Osteocyte (in vitro differentiated cells): ENCODE measurements at places on chromosomes 12 and 14. TPM values are rescaled to one million over a fixed set of nuclear protein-coding genes. Genes with fewer than 3 reads are reported as not detected.

KIF26A gene
- total RNA-seq, result 4.5 and 4.6 TPM in 2 replicates

GPRC5A gene
- total RNA-seq, result 25.7 and 27.3 TPM in 2 replicates

ADGRD1 gene
- 1.0 and 1.5 TPM in 2 replicates for total RNA-seq

CAPZA3 gene
- total RNA-seq, result not detected in 2 replicates

DDX11 gene
- 47.1 and 52.9 TPM in 2 replicates for total RNA-seq

ATG2B gene
- total RNA-seq, result 26.9 and 27.8 TPM in 2 replicates

LPAR5 gene
- 0.32 and 0.50 TPM in 2 replicates for total RNA-seq

RPL36AL gene
- total RNA-seq, result 171 and 187 TPM in 2 replicates

SMOC1 gene
- 1.4 and 2.0 TPM in 2 replicates for total RNA-seq

C12orf56 gene
- total RNA-seq, result 0.78 TPM in 1 of 2 replicates, not detected in the other

ACSM4 gene
- not detected in 2 replicates for total RNA-seq

EPYC gene
- total RNA-seq, result not detected in 2 replicates

SLCO1B3 gene
- total RNA-seq, result not detected in 2 replicates
